ENCODE measurements at places on chromosomes 7 and 10.

GRCh38 chr10:17199351-17199804 lies 2.1 kb downstream of the TRDMT1 start:
- no peak for DNase-seq

DNA sequence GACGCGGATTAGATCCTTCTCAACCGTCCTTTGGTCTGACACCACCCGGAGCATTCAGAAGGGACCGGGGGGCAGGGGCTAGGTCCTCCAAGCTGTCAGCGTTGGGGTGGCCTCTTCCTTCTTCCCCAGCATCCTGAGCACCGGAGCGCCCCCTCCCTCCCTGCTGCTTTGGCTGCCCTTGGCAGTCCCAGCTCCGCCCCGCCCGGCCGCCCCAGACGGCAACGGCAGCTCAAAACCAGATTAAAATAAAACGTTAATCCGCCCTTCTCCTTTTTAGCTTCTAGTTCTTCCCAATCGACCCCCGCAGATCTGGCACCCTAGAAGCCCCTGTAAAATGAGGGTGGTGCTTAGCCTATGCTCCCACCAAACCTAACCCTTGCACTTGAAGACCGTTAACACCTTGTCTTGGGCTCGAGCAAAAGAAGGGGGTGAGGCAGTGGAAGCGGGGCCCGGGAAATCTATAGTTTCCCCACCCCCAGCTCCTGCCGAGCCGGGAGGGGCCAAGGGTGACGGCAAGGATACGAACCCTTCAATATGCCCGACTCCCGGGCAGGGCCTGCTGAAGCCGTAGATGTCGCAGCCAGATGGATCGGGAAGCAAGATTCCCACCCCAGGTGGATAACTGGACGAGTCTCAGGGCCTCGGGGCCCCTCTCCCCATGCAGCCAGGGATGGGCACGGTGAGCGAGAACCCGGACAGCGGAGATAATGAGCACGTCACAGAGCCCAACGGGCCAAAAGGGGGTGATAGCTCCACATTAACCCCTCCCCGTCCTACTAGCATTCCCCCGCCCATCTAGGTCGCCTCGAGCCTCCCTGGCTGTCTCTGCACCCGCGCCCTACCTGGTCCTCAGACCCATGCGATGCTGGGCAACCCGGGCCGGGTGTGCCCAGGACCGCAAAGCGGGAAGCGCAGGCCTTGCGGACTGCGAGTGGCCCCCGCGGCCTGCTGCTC lies 169.7 kb downstream of the NRF1 start:
- DNase-seq = no peak

- DNase-seq = peak; percentile 74
Observed at GRCh38 chr10:94402843-94403379, 570 bp downstream of the TBC1D12 start.

DNA sequence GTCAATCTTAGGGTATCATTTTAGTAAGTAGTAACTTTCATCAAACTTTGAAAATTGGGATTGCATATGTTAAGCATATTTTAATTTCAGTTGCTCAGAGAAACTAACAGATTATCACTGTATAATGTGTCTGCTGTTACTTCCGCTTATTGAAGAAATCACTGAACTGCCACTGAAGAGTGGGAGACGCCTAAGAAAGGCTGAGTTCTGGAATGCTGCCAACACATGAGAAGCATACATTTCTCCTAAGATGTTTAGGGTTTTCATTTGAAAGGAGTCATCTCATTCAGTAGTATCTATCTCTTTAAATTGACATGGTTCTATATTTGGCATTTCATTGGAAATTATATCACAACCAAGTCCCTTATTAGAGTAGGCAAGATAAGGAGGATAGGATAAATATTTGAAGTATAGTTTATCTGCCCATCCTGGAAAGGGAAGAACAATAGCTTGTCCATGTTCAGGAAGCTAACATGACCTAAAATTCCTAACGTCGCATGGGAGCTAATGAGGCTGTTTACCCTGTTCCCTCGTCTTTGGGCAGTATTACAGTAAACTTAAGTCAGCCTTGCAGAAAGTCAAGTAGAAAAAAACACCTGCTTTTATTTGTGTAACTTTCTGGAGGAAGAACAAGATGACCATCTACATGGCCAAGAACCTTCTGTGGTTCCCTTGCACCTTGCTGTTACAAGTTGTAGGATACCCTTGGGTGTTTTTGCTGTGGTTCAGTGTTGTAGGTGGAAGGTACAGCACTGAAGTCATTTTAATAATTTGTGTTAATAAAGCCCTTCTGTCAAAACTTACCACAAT lies 67.3 kb downstream of the NHLRC2 start:
- DNase-seq = no peak

GRCh38 chr10:6333086-6333485 lies 130.4 kb downstream of the PFKFB3 start:
- no peak for DNase-seq

- DNase-seq = no peak
Observed at GRCh38 chr7:17126413-17127268, 171.8 kb upstream of the AHR start.

GRCh38 chr7:24609059-24609458 lies 35.8 kb downstream of the PALS2 start:
- peak; percentile 14 for DNase-seq

DNA sequence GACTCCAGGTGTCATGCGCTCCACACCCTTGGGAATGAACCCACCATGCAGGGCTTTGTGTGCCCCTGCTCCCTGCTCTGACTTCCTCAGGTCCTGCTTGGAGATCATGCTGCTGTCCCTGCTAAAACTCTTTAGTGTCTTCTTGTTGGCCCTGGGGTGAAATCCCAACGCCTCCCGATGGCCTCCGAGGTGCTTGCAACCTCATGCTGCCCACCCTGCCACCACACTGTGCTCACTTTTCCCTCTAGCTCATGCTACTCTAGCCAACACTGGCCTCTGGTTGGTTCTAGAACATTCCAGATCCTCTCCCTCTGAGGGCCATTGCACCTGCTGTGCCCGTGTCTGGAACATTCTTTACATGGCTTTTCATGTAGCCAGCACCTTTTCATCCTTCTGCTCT lies 227.7 kb downstream of the ADAM12 start:
- no peak for DNase-seq

DNA sequence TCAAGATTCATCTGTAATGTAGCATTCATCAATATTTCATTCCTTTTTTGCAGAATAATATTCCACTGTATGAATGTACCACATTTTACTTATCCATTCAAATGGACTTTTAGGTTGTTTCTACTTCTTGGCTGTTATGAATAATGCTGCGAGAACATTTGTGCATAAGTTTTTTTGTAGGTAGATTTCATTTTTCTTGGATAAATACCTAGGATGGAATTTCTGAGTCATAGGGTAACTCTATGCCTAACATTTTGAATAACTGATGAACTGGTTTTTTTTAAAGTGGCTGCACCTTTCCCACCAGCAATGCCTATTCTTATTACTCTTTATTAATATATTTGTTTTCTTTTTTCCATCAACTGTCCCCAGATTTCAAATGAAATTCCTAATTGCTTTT lies 9.1 kb upstream of the XPNPEP1 start:
- no peak for DNase-seq

GRCh38 chr10:14618674-14619073 lies 156.0 kb downstream of the FAM107B start:
- no peak for DNase-seq

- DNase-seq = no peak
Observed at GRCh38 chr10:44065788-44066526, 318.9 kb downstream of the CXCL12 start.

DNA sequence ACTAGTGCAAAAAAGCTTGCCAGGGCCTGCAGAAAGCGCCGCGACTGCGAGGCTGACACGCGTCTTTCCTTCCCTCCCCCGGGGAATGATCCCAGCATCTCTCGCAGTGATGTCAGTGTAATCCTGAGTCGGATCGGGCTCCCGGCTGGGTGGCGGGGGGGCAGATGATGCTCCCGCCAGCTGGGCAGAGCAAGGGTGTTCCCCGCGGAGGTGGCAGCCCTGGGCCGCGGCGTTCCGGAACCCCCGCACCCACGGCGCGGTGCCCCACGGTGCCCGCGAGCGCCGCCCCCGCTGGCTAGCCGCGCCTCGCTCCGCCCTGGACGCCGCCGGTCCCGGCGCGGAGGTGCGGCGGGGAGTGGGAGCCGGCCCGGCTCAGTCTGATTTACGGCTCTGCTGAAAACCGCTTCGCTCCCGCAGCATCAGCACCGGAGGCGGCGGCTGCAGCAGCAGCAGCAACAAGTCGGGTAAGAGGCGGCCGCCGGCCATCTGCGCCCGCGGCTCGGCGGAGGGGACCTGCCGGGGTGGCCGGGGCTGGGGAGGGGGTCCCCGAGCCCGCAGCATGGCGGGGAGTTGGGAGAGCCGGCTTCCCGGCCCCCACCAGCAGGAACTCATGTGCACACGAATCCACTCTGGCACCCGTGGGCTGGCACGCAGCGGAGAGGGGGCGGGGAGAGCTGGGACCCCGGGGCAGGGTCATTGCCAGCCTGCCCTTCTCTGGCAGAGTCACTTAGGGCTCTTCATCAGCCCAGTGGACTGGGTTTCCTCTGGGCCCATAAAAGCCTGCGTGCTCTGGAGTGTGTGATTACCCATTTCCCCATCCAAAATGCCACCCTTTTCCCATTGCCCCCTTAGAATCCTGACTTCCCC lies at the start of gene ZNF365:
TSS of gene ZNF365 (plus strand) at position 375 of the 867 bp plus-strand sequence. CDS start 1,825 bp downstream, outside the sequence.
- peak; percentile 78 for DNase-seq

DNA sequence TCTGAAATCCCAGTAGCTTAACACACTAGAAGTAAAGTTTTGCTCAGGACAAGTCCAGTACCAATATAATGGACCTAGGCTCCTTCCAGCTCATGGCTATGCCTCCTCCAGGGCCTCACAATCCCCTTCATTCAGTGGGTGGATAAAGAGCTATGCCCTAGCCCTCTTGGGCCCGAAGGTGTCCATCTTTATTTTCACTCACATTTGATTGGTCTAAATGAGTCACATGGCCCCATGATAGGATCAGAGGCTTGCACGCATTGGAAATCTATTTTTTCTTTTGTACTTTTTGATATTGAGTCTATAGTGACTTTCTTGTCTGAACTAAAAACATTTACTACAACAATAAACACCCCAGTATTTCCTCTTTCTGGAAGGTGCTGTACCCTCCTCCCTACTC lies 202.6 kb upstream of the CTBP2 start:
- no peak for DNase-seq

GRCh38 chr10:44933451-44934321 lies 22.5 kb downstream of the TMEM72 start:
- no peak for DNase-seq

GRCh38 chr7:127997226-127997922 lies 33.9 kb downstream of the LRRC4 start:
- DNase-seq = no peak

GRCh38 chr10:23195846-23196600 lies 3.9 kb downstream of the PTF1A start:
- no peak for DNase-seq

- DNase-seq = no peak
Observed at GRCh38 chr10:131819241-131820072, 81.4 kb upstream of the PPP2R2D start.

DNA sequence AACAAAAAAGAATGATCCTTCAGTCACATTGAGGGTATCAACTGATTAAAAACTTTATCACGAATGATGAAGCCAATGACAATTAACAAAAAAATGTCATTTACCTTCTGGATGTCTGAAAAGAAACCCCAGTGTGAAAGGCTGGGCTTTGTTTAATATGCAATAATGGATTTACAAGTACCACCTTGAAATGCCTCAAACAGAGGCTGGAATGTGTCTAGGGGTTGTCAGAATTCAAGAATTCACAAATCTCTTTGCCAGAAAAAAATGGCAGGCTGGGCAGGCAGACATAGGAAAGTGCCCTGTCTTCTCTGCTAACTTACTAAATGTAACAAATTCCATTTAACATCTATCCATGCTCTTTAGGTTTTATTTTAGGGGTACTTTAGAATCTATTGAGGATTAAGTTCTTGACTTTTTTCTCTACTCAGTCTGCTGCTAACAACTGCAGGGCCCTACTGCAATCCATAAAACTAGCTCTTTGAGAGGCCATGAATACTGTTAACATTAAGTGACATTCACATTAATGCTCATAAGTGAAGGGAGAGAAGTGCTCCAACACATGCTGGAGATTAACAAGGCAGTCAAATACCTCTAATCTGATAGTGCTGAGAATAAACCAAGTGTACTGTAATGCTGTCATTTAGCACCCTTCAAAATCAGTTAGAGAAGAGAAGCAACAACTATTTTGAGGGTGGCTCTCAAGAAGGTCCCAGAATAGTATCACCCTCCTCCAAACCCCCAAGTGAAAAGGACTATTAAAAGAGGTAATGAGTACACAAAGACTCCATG lies 43.1 kb upstream of the KCNIP2 start:
- DNase-seq = no peak

DNA sequence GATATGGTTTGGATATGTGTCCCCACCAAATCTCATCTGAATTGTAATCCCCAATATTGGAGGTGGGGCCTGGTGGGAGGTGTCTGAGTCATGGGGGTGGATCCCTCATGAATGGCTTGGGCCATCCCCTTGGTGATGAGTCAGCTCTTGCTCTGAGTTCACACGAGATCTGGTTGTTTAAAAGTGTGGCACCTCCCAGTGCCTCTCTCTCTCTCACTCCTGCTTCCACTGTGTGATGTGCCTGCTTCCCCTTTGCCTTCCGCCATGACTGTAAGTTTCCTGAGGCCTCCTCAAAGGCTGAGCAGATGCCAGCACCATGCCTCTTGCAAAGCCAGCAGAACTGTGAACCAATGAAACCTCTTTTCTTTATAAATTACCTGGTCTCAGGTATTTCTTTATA lies 4.8 kb upstream of the GCK start:
- DNase-seq = no peak

All from iPS-NIHi11 (cell line).